Iris pigment epithelial cell (primary cell): ENCODE measurements at places on chromosomes 3 and 15.

- DNase-seq = no peak
These were observed 51.3 kb upstream of the OSBPL11 start for GRCh38 chr3:125646581-125646980.

- no peak for DNase-seq
These were observed 7.7 kb downstream of the CHAC1 start for GRCh38 chr15:40960925-40961324.

DNA sequence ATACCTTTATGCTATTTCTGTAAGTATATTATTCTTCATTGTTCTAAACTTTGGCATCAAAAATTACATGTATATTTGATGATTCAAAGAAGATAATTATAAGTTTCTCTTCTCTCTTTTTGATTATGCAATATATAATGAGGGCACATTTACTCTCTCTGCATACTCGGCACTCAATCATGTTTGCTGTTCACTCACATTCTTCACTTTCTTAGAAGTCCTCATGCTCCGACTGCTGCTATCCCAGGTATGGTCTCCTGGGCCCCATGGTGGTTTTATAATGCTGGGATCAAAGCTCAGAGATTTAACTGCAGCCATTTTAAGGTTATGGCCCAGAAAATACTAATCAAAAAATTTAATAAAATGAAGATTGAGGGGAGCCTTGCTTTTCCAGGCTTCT lies 529.7 kb upstream of the IL12A start:
- DNase-seq = no peak

GRCh38 chr3:146223401-146224373 lies 27.2 kb downstream of the PLSCR4 start:
- DNase-seq = peak; percentile 52

DNA sequence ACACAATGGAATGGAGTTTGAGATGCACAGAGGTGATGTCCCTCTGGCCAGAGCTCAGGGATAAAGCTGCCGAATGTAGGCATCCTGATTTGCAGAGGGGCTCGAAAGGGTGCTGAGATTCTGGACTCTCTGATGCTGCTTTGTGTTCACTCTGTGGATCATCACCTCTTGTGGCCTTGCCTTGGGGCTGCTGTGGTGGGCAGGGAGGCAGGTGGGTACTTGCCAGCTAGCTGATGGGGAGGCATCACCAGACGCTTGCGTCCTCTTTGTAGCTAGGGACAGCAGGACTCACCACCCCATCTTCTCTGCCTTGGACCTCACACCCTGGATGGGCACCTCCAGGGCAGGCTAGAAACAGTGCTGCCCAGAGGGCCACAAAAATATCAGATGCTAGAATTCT lies 14.6 kb upstream of the RASGRF1 start:
- DNase-seq = no peak

DNA sequence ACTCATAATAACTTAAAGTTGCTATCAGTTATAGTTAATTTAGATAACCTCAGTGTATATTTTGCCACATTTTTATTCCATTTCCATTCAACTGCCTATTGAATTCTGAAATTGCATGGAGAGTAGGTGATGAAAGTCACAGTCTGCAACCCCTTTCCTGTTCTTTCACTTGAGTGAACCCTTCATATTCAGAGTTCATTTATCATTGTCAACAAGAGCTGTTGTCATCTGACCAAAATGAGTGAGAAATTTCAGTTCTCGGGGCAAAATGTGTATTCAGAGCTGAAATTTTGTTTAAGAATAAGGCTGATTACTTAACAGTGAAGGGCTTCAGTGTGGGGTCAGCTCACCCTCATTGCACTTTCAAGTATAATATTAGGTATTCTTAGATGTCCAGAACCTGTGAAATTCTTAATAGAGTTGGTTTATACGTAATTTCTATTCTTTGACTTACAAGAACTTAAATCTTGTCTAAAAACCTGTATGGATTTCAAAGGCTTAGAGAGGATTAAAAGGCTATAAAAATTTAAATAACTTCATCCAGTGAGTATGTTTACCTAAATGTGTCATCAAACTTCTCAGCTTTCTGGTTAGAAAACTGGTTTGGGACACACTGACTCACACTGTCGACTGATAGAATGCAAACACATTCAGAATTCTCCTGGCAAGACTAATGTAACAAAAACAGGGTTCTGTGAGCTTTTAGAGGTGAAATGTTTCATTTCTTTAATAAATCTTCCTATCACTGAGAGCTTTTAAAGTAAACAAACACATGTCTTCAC lies 92.2 kb downstream of the CMSS1 start:
- DNase-seq = peak; percentile 94

- peak; percentile 66 for DNase-seq
These were observed 37.0 kb downstream of the ETFA start for GRCh38 chr15:76274226-76274625.

GRCh38 chr3:185936273-185936629 lies 1.6 kb downstream of the TRA2B start:
- DNase-seq = no peak

DNA sequence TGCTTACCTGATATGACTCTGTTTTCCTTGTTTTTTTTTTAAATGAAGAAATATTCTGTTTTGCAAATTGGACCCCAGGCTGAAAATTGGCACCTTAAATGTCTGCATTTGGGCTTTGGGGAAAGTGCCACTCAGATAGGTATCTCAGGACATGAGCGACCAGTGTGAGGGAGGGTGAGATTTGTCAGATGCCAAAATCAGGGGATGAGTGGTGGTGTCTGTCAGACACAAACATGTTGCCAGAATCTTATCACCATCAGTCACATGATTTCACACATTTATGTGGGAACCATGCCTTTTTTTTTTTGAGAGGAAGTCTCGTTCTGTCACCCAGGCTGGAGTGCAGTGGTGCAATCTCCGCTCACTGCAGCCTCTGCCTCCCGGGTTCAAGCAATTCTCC lies 75.6 kb upstream of the OSBPL11 start:
- no peak for DNase-seq

DNA sequence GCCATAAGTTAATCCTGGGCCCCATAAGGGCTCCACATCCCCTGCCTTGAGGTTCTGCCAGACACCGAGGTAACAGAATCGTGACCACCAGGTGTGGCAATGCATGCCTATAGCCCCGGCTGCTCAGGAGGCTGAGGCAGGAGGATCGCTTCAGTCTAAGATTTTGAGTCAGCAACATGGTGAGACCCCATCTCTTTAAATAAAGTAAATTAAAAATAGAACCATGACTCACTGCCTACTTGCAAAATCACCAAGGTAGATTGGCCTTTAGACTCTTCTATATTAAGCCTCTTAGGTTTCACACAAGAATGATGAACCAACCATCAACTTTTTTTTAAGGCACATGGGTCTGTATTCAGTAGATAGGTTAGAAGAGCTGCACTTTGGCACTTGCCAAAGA lies 9.7 kb downstream of the WDR5B start:
- no peak for DNase-seq

DNA sequence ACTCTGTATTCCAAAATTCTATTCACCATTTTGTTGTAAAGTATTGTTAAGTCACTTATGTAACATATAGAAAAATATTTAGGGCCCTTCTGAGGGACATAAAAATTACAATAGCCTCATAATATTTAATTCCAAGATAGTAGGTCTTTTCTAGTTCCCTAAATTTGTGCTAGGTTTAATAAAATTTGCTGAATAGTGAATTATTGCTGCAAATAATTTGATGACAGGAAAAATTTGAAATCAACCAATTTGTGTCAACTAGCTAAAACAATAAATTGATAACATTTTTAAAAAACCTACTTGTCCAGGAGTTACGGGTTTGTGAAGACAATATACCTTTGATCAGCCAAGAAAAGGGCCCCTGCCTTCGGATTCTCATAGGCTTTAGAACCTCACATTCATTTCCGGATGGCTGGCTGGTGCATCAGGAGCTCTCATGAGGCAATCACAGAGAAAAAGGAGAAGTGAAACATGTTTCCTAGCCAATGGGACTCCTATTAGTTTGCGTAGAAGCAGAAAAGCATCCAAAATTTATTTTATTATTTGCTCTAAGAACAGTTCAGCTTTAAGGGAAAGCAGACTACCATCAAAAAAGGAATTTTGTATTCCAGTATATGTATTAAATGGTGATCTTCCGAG lies 177.2 kb downstream of the LRRC3B start:
- no peak for DNase-seq

- peak; percentile 31 for DNase-seq
These were observed 54.3 kb upstream of the SMAD3 start for GRCh38 chr15:67010898-67011616.

- no peak for DNase-seq
These were observed 171.4 kb downstream of the CACNA1D start for GRCh38 chr3:53665608-53666425.
